ENCODE measurements at places on chromosomes 3 and 15. TPM values are rescaled to one million over a fixed set of nuclear protein-coding genes. Genes with fewer than 3 reads are reported as not detected.

DNA sequence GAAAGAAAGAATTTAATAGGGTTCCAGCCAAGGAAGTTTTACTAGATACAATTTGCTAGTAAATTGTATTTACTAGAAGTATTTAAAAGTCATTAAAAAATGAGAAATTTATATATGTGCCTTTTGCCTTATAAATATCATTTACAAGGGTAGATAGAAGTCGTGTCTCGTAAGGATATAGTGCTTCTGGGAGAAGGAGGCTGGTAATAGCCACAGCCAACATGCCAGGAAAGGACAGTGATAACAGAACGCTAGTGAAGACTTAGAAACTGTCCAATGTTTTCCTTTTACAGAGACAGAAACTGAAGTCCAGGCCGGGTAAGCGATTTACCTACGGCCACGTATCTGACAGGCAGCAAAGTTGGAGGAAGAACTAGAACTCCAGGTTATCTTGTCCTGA lies 113.5 kb upstream of the LRRN1 start:
- DNase-seq, result no peak

GRCh38 chr3:36890261-36890660 lies 54.6 kb downstream of the TRANK1 start:
- DNase-seq, result no peak

DNA sequence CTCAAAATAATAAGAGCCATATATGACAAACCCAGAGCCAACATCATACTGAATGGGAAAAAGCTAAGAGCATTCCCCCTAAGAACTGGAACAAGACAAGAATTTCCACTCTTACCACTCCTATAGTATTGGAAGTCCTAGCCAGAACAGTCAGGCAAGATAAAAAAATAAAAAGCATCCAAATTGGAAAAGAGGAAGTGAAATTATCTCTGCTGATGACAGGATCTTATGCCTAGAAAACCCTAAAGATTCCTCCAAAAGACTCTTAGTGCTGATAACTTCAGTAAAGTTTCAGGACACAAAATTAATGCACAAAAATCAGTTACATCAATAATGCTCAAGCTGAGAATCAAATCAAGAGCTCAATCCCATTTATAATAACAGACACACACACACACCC lies 45.9 kb upstream of the SLC2A2 start:
- DNase-seq, result no peak

DNA sequence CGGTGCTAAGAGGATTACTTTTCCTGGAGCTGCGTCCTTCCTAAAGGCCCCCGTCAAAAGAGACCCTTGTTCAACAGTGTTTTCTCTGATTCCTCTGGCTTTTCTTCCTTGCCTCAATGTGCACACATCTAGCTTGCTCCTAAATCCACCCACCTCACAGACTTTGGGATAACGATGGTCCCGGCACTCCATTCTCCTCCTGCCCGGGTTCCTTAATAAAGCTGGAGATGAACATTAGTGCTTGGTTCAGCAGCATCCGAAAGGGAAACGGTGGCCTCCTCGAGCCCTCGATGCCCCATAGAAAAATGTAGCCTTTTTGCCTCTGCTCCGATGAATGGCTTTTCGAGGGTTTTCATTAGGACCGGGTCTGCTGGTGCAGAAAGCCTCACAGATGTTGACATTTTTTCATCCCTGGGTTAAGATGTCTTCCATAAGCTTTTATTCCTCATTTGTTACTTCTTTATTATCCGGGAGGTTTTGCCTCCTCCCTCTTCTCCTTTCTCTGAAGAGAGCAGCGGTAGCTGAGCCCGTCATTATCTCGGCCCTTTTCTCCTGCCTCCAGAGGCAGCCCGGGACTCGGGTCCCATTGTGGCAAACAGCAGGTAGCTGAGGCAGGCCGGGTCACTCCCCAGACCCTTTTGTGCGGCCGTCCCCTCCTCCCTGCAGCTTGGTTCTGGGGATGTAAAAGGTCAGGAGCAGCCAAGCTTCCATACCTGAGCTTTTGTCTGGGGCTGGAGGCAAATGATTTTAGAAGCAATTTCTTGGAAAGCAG lies 64.6 kb downstream of the CPN2 start:
- DNase-seq, result no peak

DNA sequence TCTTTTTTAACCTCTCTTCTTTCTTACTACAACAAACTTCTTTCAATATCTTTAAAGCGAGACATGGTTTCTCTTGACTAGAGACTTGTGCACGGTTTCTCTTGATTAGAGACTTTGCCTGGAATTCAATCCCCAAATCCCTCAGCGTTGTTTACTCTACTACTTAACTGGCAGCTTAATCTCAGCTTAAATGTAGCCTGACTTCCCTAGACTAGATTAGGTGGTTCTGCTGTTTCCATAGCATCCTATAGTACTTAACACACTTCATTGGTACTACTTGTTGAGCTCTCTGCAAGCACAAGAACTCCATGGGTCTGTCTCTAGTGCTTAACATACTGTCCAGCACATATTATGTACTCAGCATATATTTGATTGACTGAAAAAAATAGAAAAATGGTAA lies 168.2 kb upstream of the GPR149 start:
- DNase-seq, result no peak

- no peak for DNase-seq
Measured at GRCh38 chr15:78239811-78240210, 5.4 kb upstream of the ACSBG1 start.

GRCh38 chr3:27623085-27623753 lies 98.9 kb downstream of the EOMES start:
- peak; percentile 30 for DNase-seq

DNA sequence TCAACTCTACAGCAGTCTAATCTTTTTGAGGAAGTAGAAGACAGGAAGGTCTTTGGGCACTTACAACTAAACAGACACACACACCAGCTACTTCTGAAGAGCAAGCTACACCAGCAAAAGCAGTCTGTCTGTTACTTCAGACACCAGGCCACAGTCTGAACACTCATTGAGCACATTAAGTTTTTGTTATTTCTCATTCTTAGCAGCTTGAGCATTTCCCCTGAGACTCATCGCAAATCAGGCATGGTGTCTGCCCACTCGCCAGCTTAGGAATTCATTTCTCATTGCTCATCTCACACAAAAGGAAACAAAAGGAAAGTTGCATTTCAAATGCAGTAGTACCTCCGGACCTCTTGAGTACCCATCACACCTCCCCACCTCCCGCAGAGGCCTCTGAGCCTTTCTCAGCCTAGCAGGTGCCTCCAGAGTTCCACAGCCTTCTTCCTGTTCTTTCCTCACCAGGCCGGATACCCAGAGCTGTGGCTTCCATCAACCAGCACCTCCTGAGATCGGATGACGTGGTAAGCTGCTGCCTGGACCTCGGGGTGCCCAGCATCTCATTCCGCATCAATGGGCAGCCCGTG lies 302.0 kb downstream of the RYR3 start:
- peak; percentile 61 for DNase-seq

The PRICKLE2 gene
- total RNA-seq, result 24.8 TPM

All from GM23248 (cell line).